ENCODE measurements at places on chromosomes 2 and 18. TPM values are rescaled to one million over a fixed set of nuclear protein-coding genes. Genes with fewer than 3 reads are reported as not detected.

The DYNAP gene
- not detected for total RNA-seq

The CTAGE1 gene
- not detected for total RNA-seq

The KRTCAP3 gene
- total RNA-seq, result 0.71 TPM

The SCN7A gene
- total RNA-seq, result not detected

The DUSP2 gene
- total RNA-seq, result 0.22 TPM

The IL36G gene
- 0.10 TPM for total RNA-seq

The ABCG8 gene
- total RNA-seq, result not detected
